ENCODE measurements at places on chromosomes 6 and 20.

GRCh38 chr6:5108068-5108467 is 22.9 kb downstream of the PPP1R3G start:
- no peak for DNase-seq

DNA sequence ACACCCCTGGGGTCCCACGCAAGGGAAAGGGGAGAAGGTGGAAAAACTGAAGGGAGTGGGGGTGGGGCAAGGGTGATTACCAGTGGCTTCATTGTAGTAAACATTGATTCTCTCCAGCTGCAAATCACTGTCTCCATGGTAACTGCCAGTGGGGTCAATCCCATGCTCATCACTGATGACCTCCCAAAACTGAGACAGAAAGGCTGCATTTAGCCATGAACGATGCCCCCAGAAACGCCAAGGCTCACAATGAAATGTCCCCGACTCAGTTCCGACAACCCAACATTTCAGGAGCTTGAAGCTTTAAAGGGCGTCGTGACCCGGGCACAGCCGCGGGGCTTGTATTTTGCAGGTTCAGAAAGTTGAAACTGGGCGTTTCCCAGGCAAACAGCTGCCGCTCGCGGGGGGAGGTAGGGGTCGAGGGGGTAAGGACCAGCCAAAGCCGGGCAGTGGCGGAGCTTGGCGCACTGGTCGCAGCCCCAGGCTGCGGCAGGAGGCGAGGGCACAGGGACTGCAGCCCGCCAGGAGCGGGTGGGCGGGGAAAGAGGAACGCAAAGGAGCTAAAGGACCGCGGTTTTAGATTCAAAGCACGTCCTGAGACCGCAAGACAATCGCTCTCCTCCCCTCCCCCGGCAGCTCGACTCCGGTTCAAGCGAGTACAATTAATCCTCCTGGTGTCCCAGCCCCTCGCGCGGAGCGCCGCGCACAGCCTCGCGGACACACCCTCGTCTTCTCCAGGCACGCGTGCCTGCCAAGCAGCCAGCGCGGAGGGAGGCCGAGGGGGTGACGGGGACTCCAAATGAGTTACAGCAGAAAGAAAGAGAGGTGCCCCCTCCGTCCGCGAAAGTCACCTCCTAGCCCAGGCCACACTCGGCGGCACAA is 731 bp downstream of the TUBB2B start:
- DNase-seq: peak; percentile 22

DNA sequence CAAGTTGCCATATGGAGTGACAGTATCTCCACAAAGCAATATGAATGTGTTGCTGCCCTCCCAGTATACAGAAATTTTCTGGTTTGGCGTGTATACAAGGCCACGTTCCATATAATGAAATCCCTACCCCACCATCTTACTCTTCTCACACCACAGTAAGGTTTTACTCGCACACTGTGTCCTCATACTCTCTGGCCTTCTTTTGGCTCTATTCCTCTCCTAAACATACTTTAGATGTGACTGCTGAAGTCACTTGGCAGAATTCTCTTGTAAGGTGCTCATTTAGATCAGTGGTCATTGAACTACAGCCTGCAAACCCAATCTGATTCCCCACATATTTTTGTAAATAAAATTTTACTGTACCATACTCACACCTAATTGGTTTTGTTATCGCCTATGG is 123.2 kb downstream of the RFPL4B start:
- DNase-seq: no peak

GRCh38 chr20:62494537-62494936 is 18.7 kb upstream of the GATA5 start:
- DNase-seq: no peak
